ENCODE measurements at places on chromosomes 5 and 9.
A peak's percentile ranks its signal among the peaks of the same experiment; 100 is the strongest.

DNA sequence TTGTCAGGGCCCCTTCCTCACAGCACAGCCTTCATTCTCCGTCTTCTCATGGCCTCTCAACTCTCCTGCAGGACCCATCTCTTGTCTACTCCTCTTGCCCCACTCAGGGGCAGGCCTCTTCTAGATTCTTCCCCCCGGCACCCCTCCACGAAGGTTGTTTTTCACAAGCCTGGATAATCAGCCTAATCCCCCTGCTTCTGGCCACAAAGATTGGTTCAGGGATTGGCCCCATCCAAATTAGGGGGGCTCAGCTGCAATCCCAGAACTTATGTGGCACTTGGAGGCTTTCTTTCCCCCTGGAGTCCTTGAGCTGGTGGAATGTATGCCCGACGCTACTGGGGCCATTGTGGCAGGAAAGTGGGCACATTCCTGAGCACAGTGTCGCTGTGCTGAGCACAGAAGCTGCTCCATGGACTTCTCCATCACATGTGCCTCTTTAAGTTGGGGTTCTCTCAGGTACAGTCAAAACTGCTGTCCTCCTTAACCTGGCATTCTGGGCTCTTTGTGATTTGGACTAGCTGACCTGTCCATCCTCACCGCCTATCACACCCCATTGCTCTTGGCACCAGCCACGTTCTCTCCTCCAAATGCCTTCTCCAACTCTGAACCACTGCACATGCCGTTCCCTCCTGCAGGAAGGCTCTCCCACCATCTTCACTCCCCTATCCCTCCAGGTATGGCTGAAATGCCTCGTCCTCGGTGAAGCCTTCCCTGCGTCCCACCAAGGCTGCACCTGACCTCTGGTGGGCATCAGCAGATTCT, 66.8 kb upstream of the RNF130 start:
- no peak for DNase-seq

- DNase-seq: no peak
Observed at GRCh38 chr5:141811287-141812155, 66.7 kb downstream of the PCDH1 start.

GRCh38 chr5:2582507-2582906, 169.0 kb downstream of the IRX2 start:
- no peak for DNase-seq

DNA sequence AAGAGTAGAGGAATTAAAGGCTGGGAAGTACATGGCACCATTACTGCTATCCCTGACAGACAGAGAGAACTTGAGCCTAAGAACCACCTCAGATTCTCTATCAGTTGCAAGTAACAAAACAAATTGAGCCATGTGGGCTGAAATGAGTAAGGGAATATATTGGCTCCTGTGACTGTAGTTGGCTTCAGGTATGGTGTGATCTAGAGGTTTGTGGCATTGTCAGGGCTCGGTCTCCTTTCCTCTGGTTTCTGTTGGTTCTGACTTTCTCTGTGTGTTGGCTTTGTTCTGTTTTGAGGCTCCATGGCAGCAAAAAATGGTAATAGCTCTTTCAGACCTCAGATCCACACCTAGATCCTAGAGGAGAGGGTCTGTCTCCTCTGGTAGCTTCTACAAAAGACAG, 5.7 kb downstream of the GALNT10 start:
- no peak for DNase-seq

DNA sequence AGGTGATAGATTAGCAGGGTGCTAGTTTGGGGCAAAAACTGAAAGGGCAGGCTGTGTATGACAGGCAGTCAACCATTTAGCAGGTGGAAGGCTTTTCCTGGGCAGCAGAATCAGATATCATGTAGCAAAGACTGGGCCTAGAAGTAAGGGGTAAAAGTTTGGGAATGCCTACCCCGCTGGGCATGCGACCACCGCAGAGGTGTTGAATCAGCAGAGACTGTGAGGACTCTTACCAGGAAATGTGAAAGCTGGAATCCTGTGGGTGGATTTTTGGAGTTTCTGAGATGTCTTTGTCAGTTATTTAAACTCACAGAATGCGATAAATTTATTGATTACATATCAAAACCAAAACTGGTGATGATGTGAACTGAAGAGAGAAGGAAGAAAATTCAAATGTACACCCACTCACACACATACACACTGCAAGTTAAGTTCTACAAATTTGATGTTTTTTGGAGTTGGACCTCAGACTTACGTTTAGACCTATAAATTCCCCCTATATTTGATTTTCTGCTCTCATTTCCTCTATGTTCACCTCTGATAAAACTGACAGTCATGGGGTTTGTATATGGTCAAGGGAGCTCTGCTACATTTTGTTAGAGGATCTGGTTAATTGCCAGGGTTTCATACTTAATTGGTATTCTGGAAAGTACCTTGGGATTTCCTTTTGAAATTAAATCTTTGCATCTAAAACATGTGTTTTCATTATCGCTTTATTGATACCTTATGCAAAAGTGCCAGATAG, 333.6 kb downstream of the CSNK1G3 start:
- DNase-seq: peak; percentile 36

Data from fibroblast of skin of scalp (primary cell).